HT1080 (cell line): ENCODE measurements at places on chromosomes 1 and 21. TPM values are rescaled to one million over a fixed set of nuclear protein-coding genes. Genes with fewer than 3 reads are reported as not detected.

- DNase-seq = no peak
These were observed 23.4 kb upstream of the BRDT start for GRCh38 chr1:91925644-91926435.

DNA sequence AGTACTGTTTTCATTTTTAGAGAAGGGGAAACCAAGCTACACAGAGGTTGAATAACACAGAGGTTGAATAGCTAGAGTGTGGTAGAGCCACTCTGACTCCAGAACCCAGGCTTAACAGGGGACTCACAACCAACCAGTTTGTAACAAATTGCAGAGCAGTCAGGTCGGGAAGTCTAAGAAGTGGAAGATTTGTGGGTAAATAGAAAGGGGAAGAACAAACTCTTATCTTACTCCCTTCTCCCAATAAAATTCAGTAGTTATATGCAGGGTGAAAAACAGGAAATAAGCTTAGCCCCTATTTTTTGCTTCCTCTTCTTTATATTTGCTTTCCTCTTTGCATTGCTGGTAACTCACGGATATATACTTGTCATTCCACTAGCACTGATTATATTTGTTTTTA, 23.2 kb downstream of the CDC42 start:
- no peak for DNase-seq

DNA sequence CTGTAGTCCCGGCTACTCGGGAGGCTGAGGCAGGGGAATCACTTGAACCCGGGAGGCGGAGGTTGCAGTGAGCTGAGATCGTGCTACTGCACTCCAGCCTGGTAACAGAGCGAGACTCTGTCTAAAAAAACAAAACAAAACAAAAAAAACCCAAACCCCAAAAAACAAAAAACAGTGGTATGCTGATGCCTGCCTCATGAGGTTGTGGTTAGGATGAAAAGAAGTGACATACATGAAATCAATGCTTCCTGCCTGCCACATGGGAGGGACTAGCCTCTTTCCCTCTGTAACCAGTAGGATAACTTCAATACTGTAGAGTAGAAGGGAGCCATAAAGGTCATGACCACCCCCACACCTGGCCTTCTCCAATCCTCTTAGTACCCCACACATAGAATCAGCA, 55.2 kb downstream of the TENT5C start:
- DNase-seq = no peak

The CAPN8 gene
- not detected in 2 replicates for total RNA-seq

DNA sequence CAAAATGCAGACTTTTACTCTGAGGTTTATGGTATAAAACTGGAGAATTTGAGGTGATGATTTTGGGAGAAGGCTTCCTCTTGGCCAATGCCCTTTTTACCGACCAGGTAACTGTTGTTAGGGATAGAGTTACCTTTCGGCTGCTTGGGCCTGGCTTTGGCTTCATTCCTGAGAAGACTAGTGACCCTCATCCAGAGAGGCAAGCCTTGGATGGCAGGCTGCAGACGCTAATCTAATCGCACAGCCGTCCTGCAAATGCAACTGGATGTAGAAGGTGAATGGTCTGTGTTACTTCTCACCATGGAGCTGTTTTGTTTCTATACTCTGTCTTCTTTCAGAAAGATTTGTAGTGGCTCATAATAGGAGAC, 124.6 kb downstream of the CNIH3 start:
- no peak for DNase-seq

The LAD1 gene
- not detected in 2 replicates for total RNA-seq

DNA sequence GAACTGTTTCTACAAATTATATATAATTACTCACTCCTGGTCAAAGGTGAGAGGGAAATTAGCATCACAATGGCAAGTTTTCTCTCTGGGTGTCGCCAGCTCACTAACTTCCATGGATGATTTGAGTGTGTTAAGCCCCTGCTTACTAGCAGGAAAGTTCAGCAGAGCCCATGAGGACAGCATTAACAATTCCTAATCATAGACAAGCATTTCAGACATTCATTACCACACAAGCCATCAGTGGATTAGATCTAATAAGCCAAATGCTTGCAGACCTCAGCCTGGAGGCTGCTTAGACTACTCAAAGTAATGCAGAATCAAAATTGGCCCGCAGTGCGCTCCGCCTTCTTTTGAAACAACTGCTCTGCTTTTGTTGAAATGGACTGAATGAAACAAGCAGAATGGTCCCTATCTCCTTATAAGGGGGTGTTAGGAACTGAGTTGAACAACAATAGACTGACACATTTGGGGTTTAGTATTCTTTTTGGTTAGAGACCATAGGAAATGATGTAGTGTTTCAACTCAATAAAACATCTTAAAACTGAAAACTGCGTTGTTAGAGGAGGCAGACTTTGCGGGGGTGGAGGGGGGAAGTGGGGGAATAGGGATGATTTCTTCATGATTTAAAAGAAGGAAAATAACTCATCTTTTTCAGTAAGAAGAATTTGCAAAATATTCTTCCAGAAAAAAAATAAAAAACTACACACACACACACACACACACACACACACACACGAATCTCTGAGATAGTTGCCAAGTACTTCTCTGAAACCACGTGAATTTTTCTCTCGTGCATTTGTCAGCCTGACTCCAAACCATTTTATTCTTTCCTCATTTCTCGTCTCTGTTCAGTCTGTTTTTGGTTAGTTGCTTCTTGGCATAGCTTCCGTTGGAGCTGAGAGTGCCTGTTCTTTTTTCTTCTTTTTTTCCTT, 54.6 kb downstream of the GORAB start:
- DNase-seq = no peak

DNA sequence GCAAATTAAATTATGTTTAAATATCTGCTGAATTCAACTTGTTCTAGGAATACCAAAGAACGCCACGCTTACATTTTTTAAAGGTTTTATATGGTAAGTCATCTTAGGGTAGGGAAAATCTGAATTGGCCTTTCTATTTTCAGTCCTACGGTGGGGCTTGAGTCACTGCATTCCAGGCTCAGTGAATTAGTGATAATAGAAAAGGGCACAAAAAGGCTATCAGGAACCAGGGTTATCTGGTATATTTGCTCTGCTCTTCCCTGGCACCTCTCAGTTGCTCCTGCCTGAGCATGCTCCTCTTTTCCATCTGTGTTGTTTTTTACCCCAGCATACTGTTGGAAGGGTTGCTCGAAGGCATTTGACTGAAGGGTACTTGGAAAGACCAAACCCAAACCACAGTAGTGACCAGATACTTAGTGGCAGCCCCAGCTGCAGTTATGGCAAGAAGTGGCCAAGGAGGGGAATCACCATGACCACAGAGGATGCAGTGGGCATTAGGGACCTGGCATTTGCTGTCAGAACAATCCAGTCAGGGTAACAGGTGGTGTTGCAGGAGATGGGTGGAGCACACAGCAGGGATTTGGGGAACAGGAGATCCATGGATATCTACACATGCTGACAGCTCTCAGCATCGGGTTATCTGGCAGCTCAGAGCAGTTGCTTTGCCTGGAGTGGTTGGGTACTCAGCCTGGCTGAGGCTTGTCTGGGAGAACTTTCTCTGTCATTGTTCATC, 2.3 kb downstream of the OVAAL start:
- peak; percentile 3 for DNase-seq

The NHLH1 gene
- total RNA-seq = 0.18 TPM in 1 of 2 replicates, not detected in the other

- peak; percentile 36 for DNase-seq
These were observed 416 bp upstream of the TNFRSF14 start for GRCh38 chr1:2555634-2556276.

The KRTAP19-2 gene
- total RNA-seq = not detected in 2 replicates

GRCh38 chr1:24329331-24329730, 10.2 kb downstream of the GRHL3 start:
- no peak for DNase-seq

The HPCAL4 gene
- total RNA-seq = not detected in 2 replicates

The NEK2 gene
- 37.5 and 50.3 TPM in 2 replicates for total RNA-seq

DNA sequence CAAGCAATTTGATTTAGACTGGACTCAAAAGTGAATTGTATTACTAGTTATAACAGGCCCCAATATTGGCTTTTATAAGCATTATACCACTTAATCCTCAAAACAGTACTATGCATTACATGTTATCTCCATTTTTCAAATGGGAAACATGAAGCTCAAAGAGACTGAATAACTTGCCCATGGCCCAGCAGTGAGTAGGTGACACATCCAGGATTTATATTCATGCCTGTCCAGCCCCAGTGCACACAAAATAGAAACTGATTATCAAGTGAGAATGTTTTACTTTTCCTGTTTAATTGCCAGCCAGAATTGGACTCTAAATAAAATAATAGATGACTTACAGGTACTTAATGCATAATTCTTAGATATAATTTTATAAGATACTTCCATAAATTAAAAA, 82.9 kb downstream of the NIBAN1 start:
- no peak for DNase-seq

The PRELP gene
- total RNA-seq = 0.05 TPM in 1 of 2 replicates, not detected in the other

- DNase-seq = peak; percentile 8
These were observed 549.3 kb downstream of the NCAM2 start for GRCh38 chr21:21547368-21547953.

DNA sequence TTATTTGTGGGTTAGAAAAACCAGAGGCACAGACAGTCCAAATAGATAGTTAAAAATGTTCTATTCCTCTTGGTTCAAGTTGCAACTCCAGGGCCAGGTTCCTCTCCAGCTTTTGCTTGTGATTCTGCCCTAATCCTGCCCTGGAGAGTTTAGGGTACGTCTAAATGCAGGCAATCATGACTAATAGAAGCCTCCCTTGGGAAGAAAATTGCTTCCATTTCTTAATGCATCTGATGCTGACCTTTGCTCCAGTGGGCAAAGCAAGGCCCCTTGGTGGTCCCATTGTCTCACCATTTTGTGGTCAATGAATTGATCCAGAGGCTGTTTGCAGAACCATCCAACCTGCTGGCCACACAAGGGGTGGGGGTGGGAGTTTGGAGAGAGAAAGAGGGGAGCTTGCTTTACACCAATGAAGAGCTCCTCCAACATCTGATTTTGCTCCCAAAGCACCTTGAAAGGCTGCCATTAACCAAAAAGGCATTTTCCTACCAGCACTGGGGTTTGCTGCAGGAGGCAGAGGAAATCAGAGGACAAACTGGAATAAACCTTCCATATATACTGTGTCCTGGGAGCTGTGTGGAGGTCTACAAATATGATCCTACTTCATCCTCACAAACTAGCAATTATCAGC, 31.3 kb downstream of the C8B start:
- DNase-seq = no peak

The RIIAD1 gene
- total RNA-seq = not detected in 2 replicates

DNA sequence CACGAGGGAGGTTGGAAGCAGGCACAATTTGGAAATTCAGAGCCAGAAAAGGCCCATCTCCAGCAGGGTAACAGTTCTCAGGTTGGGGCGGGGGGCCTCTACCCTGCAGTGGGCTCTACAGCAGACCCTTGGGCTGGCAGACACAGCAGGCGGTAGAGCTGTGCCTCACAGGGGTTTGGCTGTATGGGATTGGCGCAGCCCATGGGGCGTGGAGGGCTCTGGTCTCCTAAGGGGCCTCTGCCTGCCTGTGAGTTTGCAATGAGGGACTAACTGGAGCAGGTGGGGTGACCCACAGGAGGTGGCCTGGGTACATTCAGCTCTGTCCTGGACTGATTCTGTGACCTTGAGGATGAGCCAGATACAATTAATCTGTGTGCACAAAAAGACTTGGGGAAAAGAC, 124.1 kb downstream of the CAMTA1 start:
- no peak for DNase-seq

The RNU1-4 gene
- total RNA-seq = under 0.01 TPM in 1 of 2 replicates, not detected in the other

DNA sequence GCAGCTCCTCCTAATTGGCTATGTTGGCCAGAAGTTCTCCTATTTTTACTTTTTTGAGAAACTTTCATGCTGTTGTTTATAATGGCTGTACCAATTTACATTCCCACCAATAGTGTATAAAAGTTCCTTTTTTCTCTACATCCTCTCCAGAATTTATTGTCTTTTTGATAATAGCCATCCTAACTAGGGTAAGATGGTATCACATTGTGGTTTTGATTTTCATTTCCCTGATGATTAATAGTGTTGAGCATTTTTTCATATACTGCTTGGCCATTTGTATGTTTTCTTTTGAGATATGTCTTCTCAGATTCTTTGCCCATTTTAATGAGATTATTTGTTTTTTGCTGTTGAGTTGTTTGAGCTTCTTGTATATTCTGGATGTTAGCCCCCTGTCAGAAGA, 46.8 kb downstream of the NTMT2 start:
- no peak for DNase-seq

DNA sequence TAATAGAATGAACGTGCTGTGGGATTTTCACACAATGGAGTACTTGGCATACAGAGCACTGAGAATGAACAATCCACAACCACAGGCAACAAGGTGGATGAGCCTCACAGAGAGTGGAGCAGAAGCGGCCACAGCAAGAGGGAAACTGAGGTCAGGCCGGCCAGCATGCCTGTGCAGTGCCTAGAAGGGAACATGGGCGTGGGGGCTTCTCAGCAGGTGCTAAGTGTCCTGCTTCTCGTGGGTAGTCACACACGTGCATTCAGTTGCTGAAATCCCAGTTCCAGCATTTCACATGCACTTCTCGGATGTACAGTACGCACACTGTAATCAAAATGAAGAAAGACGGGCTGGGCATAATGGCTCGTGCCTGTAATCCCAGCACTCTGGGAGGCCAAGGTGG, 33.1 kb downstream of the WDR4 start:
- DNase-seq = no peak

- peak; percentile 43 for DNase-seq
These were observed 1628.9 kb upstream of the PRMT6 start for GRCh38 chr1:105427543-105427942.

The PGLYRP4 gene
- total RNA-seq = not detected in 2 replicates

- DNase-seq = peak; percentile 20
These were observed 21.9 kb downstream of the RAB3B start for GRCh38 chr1:51968632-51969031.

GRCh38 chr1:62356257-62356835, 37.1 kb upstream of the KANK4 start:
- peak; percentile 78 for DNase-seq

DNA sequence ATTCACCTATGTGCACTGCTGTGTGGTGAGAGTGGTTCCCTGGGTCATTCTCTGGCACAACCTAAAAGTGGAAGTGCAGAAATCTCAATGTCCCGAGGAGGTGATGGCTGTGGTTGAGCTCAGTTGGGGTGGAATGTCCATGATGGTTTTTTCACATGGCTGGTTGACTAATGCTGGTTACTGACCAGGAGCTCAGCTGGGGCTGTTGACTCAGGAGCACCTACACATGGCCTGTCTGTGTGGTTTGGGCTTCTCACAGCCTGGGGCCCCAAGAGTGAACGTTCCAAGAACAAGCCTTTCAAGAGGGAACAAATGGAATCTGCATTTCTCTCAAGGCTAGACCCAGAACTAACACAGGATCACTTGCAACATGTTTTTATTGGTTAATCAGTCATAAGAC, 6.4 kb upstream of the KANK4 start:
- DNase-seq = peak; percentile 37
